ENCODE measurements at places on chromosomes 11 and 22.

- DNase-seq: no peak
These were observed 188.6 kb downstream of the JRKL start for GRCh38 chr11:96578379-96578778.

DNA sequence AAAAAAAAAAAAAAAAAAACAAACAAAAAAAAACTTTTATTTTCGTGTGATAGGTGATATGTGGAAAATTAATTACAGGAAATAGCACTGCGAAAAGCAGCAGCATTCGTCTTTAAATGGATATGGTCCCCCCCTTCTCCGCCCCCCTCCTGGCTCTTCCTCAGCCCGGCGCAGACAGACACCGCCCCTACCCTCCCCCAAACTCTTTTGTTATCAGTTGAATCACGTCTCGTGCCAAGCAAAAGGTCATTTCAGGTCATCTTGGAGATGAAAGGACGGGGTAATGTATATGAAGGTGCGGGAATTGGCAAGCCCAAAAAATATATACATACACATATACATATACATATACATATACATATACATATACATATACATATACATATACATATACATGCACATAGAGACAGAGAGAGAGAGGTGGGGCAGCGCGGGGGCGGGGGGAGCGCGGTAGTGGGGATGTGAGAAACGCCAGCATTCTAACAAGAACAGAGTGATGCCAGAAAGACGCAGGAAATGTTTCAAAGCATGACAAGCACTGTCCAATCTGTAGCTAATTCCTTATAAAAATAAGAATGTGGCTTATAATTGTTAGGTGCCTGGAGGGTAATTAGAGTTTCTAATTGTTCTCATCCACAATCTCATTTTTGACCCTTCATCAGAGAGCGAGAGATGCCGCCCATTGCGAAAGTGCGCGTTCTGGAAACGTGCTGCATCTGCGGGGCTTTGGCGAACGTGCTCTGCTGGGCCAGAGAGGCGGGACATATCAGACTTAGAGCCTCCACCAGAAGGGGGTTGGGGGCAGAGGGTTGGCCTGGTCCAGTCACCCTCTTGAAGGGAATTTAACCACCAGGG is 214.5 kb upstream of the UBASH3B start:
- DNase-seq: no peak

DNA sequence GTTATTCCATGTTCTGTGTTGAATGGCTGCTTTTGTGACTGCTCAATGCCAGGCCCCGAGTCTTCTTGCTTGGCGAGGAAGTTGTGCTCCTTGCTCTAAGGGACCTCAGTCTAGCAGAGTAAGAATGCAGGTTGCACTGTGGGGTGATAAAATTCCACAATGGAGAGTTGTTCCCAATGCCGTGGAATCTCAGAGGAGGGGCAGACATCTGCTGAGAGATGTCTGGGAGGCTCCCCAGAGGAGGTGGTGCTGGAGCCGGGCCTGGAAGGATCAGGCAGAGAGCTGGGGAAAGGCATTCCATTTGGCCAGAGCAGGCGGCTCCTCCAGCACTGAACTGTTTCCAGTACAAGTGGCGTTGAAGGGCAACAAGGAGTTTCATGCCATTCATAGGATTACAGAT is 55.2 kb downstream of the ST3GAL4 start:
- DNase-seq: no peak

DNA sequence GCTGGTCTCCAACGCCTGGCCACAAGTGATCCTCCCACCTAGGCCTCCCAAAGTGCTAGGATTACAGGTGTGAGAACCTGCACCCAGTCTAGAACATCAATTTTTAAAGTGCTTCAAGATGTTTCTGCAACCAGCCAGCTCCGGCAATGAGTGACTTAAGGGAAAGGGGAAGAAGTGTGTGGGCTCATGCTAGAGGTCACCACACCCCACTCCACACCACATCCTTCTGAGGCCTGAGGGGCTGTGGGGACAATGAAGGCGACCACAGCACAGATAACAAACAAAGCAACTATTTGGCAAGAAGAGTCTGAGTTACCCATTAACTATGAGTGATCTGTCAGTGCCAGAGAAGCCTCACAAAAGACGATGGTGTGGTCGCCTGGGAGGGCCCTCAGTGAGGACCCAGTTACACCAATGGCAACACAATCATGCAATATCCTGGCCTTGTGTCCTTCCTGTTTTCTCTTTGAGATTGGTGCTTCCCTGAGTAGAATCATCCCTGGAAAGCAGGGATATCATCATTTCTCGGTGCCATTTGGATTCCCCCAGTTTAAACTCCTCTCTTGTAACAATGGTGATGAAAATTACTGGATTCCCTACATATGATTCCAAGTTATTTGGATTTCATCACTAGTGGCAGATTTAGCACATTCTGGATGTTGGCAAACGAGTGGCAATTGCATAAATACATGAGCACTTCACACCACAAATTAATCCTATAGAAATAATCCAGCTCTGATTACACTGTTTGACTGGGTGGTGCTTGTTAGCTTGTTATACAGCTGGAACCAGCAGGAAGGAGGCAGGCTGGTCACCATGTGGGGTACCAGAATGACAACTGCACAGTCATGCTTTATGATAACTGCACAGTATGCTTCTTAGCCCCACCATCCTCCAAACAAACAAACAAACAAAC is 18.4 kb downstream of the ABTB2 start:
- no peak for DNase-seq

DNA sequence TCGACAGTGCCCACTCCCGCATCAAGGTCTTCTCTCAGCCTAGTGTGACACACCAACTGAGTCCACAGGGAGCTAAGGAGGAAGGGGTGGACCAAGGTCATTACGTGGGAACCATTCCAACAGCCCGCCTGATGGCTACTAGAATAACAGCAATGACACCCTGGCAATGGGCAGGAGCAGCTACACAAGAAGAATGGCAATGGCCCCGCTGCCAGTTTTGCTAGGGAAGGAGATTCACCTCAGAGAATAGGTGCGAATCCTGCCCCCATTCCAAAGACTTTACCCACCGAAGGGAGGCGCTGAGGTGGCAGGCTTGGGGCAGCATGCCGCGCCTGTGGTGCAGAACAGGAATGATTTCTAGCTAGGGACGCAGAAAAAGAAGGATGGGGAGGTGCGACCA is 9.1 kb downstream of the WT1 start:
- DNase-seq: no peak

- no peak for DNase-seq
These were observed 608.1 kb upstream of the CADM1 start for GRCh38 chr11:116112087-116112935.

GRCh38 chr11:15223318-15223717 is 108.6 kb downstream of the INSC start:
- DNase-seq: no peak

DNA sequence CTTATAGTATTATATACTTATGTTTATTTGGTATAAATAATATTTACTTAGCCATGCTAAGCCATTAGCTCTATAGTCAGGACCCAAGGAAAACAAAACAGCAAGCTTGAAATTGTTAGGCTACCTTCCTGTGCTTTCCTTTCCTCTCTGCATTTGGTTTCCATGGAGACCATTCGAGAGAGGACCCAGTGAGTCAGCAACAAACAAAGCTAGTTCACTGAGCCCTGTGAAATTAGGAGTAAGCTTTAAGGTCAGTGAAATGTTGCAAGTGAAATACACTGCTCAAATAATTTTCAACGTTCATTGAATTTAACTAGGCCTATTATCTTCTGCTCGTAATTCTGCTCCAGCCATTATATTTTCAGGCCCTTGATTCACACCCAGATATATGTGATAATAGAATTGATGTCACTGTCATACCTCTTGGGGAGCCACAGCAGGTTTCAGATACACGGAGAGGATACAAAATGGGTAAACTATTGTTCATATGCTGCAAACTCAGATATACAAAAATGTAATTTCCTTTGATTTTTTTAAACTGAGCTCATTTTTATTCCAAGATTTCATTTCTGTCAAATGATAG is 9.1 kb upstream of the OR10D3 start:
- no peak for DNase-seq

DNA sequence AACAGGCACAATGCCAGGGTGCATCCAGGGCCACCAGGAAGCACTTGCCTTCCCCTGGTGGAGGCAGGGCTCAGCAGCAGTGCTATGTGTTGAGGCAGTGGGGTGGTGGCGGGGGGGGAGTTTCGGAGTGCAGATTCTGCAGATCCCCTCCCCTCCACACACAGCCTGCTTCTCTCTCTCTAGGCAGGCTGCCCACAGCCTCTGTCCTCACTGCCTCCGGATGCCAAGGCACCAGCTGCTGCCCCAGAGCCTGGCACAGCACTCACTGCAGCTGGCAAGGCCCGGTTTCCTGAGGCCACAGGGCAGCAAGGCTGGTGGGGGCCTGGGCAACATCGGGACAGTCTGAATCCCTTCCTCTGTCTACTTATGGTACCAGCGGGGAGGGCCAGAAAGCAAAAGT is 35.8 kb downstream of the NRXN2 start:
- no peak for DNase-seq

DNA sequence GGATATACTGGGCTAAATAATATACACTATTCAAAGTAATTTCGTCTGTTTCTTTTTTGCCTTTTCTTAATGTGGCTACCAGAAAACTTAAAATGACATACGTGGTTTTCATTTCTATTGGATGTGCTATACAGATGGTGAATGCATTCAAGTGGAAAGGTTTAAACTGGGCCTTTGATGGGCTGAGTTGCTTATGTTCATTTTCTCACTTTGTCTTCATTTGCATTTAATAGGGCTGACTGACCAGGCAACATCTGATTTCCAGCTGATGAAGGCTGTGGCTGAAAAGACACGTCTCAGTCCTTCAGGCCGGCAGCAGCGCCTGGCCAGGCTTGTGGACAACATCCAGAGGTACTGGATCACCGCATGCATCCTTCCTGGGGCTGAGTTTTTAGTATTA is 27.9 kb downstream of the PIWIL4 start:
- no peak for DNase-seq

- no peak for DNase-seq
These were observed 42.5 kb downstream of the TBX1 start for GRCh38 chr22:19802894-19803735.

DNA sequence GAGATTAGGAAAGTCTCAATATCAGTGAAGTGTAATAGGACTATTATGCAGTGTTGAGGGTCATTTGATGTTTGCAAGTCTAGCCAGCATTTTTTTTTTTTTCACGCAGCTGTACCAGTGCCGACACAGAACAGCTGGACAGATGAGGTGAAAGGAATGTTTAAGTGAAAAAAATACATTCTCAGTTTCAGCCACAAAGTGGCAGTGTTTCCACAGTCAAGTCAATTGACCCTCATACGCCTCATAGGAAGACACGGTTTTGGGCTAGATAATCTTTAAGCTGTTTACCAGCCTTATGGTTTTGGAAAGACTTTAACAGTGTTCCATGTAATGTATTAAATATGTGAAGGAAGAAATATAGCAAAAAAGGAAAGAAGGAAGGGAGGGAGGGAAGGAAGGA is 349.9 kb upstream of the ANO3 start:
- DNase-seq: peak; percentile 0

GRCh38 chr11:12165237-12165875 is 55.0 kb downstream of the MICAL2 start:
- DNase-seq: no peak

GRCh38 chr11:69918938-69919650 is 99.9 kb upstream of the FGF3 start:
- peak; percentile 48 for DNase-seq

DNA sequence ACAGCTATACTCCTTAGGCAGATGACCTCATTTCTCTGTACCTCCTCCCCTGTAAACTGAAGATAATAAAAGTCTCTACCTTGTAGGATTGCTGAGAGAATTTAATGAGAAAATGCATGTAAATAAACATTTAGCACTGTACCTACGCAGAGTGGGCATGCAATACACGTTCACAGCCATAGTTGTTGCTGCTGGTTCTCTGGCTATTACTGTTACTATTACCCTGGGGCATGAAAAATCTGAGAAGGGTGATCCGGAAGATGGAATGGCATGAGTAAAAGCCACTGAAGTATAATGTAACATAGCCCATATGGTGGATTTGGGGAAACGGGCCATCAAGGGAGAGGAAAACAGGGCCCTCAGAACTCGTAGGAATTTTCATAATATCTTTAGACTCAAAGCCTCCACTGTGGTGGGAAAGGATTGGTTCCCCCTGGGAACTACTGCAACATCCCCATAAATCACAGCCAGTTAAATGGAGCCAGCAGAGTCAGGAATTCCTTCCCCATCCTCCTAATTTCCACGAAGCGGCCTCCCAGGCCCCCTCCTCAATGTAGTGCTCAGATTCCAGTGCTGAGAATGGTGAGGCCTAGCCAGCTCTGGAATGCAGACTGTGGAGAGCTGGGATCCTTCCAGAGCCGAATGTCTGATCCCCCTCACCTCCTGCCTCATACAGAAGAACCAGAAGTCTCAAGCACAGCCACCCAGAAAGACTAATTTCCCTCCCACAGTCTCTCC is 205.3 kb downstream of the MN1 start:
- no peak for DNase-seq

- DNase-seq: no peak
These were observed 24.6 kb upstream of the TESMIN start for GRCh38 chr11:68775951-68776388.

- no peak for DNase-seq
These were observed 574.7 kb downstream of the TBC1D22A start for GRCh38 chr22:47337161-47337621.

DNA sequence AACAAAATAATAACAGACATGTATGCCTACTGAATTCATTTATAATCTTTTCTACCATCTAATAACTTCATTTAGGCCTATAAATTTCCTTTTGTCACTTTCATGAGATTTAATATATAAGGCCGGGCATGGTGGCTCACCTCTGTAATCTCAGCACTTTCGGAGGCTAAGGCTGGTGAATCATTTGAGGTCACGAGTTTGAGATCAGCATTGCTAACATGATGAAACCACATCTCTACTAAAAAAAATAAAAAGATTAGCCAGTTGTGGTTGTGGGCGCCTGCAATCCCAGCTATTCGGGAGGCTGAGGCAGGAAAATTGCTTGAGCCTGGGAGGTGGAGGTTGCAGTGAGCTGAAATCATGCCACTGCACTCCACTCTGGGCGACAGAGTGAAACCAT is 14.2 kb upstream of the NTM start:
- DNase-seq: no peak

DNA sequence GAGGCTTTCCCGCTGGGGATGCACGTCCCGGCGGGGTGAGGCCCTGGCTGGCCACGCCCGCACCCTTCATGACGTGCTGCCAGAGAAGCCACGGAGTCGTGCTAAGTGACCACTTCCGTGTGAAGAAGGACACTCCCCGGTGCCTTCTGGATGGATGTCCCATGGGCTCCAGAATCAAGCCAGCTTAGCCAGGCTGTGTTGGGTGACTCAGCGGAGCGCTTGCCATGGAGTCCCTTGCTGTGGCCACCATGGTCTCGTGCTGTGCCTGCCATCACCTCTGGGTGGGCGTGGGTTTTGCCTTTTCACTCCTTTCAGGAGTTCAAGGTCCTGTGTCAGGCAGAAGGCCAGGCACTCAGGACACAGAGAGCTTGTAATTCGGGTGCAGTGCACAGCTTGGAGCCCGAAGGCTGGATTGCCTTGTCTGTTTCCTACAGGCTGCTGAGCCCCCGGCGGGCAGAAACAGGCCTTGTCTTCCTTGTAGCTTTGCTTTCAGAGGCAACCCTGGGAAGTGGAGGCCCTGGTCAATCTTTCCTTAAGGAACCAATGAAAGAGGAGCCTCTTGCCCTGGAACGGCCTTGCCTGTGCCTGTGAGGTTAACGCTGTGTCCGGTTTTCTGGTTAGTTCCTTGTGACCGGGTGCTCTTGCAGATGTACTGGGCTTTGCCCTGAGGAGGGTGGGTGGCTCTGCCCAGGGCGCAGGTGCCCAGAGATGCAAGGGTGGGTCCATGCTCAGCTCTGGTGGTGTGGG is 268.6 kb downstream of the TBC1D22A start:
- no peak for DNase-seq
